ENCODE measurements at places on chromosomes 1 and 21. TPM values are rescaled to one million over a fixed set of nuclear protein-coding genes. Genes with fewer than 3 reads are reported as not detected.

DNA sequence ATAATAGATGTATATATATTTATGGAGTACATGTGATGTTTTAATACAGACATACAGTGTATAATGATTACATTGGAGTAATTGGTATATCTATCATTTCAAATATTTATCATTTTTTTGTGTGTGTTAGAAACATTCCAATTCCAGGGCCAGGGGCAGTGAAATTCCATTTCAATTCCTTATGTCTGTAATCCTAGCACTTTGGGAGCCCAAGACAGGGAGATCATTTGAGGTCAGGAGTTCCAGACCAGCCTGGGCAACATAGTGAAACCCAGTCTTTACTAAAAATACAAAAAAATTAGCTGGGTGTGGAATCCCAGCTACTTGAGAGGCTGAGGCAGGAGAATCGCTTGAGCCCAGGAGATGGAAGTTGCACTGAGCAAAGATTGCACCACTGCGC, 30.4 kb upstream of the PDC start:
- DNase-seq, result no peak
- no peak overlapping the region for H3K4me3 ChIP-seq
- H3K4me1 ChIP-seq, result peaks cover 12% of the 10 kb centered on the region
- no peak overlapping the region for H3K27ac ChIP-seq

DNA sequence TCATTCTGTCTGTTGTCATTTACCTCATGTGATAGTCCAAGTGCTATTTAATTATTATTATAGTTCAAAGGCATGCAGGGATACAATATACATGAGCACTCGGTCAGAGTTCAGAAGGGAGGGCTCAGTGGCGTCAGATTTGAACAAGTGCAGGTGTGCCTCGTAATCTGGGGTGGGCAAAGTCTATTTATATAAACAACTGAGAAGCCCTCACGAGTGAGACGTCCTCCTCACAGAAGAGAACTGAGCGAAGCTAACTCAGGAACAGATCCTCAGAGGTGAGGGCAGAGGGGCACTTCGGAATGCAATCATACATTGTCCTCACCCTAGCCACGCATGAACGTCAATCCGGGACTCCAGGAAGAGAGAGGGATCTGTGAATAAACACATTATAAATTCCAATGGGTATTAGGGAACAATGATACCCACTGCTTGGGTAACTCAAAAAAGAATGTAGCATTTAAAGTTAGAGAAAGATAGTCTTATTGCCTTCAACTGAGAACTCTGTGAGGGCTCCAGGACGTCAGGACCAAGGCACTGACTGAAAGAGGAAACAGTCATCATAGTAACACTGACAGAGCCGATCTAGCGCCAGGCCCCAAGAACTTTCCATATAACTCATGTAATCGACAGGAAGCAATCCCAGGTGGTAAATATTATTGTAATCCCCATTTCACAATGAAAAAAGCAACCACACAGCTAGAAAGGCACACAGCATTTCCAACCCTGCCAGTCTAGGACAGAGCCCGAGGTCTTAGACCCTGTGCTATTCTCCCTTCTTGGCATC, 127.1 kb upstream of the B3GALT2 start:
- no peak overlapping the region for H3K4me3 ChIP-seq
- H3K36me3 ChIP-seq, result no peaks in the 10 kb centered on the region
- no peak for DNase-seq
- peaks cover 10% of the 10 kb centered on the region for H3K4me1 ChIP-seq
- no peaks in the 10 kb centered on the region for H3K27me3 ChIP-seq
- H3K27ac ChIP-seq, result no peak overlapping the region

DNA sequence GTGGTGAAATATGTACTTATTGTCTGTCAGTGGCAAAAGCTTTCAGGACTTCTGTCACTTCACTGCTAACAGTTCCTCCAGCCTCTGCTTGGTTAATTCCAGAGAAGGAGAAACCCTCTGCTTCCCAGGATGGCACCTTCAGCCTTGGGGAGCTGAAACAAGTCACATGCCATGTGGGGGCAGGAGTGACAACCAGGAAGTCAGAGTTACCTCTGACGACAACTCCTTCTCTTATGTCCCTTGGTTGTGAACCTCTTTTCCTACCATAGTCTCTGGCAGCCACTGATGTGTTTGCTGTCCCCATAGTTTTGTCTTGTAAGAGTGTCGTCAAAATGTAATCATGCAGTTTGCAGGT, 53.6 kb downstream of the FCRL5 start:
- peaks cover 15% of the 10 kb centered on the region for H3K27me3 ChIP-seq
- H3K4me3 ChIP-seq, result no peak overlapping the region
- no peak for DNase-seq
- no peak overlapping the region for H3K27ac ChIP-seq
- H3K36me3 ChIP-seq, result no peaks in the 10 kb centered on the region

- H3K27me3 ChIP-seq, result no peaks in the 10 kb centered on the region
- no peak overlapping the region for H3K4me3 ChIP-seq
- no peak for DNase-seq
- no peak overlapping the region for H3K27ac ChIP-seq
These were observed 157.5 kb downstream of the COP1 start for GRCh38 chr1:176049582-176049981.

DNA sequence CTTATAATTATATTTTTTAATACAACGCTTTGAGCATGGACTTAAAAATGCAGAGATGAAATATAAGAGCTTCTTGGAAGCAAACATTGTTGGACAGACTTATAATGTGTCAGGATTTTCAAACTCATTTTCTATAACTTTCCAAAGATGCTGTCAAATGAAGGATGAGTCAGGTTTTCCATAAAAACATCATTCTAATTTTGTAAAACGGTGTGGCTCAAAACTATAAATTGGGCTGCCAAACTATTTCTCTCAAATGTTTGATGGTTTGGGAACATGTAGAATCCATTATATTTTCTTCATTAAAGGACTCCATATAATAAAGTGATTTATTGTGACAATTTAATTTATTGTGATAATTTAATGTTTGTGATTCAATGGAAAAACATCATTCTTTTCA, 511.2 kb downstream of the USP25 start:
- no peaks in the 10 kb centered on the region for H3K27me3 ChIP-seq
- no peak overlapping the region for H3K27ac ChIP-seq
- H3K4me3 ChIP-seq, result no peak overlapping the region
- H3K4me1 ChIP-seq, result no peaks in the 10 kb centered on the region

DNA sequence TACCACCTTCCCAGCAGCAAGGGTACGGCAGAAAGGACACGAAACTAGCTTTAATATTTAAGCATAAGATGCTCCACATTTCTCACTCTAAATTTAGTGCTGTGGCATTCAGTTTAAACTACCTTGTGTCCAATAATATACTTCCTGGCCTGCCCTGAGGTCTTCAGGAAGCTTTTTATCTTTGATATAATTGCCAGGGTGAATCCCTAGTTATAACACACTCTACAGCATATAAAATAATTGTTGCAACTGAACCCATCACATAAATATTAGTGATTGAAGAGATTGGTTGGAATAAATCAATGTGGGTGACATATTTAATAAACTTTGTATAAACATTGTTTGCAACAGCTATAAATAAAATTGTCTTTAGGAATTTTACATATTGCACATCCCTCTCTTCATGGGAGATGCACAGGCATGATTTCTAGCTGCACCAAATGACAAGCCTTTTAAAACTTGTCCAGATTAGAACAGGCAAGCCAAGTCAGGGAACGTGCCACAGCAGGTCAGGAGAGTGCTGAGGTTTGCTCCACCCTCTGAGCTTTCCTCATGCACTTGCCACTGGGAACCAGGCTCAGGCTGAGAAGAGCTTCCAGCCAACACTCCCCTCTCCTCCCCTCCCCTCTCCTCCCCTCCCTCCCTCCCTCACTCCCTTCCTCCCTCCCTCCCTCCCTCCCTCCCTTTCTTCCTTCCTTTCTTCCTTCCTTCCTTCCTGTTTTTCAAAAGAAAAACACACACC, 623.2 kb upstream of the PKN2 start:
- no peaks in the 10 kb centered on the region for H3K4me1 ChIP-seq
- no peak overlapping the region for H3K4me3 ChIP-seq
- H3K27me3 ChIP-seq, result peaks cover 14% of the 10 kb centered on the region
- DNase-seq, result no peak
- no peaks in the 10 kb centered on the region for H3K36me3 ChIP-seq

DNA sequence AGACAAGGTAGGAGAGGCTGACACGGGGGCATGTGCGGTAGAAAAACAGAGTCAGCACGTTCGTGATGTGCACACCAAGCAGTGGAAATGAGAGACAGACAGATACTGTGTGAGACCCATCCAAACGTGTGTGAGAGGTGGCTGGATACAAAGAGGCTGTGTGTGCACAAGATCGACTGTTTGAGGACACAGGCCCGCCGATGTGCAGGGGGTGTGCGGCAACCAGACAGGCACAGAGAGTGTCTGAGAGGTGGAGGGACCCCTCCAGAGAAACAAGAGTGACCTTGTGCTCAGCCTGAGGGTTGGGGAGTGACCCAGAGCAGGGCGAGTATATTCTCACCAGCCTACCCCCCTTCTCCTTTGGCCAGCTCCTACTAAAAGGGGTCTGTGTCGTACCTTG, 97.8 kb upstream of the IPO9 start:
- H3K4me1 ChIP-seq, result no peaks in the 10 kb centered on the region
- no peaks in the 10 kb centered on the region for H3K36me3 ChIP-seq
- no peak overlapping the region for H3K27ac ChIP-seq
- H3K27me3 ChIP-seq, result peaks cover 3% of the 10 kb centered on the region
- DNase-seq, result no peak

GRCh38 chr1:51193564-51193963, 42.5 kb upstream of the RNF11 start:
- no peaks in the 10 kb centered on the region for H3K4me1 ChIP-seq
- H3K27ac ChIP-seq, result no peak overlapping the region
- no peaks in the 10 kb centered on the region for H3K36me3 ChIP-seq
- H3K27me3 ChIP-seq, result peaks cover 6% of the 10 kb centered on the region

- H3K27me3 ChIP-seq, result no peaks in the 10 kb centered on the region
- no peak overlapping the region for H3K27ac ChIP-seq
- H3K36me3 ChIP-seq, result no peaks in the 10 kb centered on the region
These were observed 117.1 kb upstream of the IPO9 start for GRCh38 chr1:201711811-201712210.

DNA sequence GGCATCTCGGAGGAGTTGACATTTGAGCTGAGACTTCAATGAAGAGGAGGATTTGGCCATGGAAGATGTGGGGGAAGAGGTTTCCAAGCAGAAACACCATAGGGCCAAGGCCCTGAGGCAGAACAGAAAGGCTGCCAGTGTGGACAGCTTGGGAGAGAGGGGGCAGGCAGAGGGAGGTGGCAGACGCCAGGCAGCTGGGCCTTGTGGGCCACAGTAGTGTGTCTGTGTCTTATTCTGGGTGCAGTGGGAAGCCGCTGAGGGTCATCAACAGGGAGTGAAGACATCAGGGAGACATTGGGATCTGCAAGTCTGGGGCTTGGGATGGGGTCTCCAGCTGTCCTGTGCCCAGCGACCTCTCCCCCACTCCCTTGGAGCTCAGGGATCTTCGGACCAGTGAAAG, 96.8 kb downstream of the LACTBL1 start:
- no peak for DNase-seq
- H3K27me3 ChIP-seq, result no peaks in the 10 kb centered on the region
- H3K27ac ChIP-seq, result no peak overlapping the region

- no peak overlapping the region for H3K4me3 ChIP-seq
- H3K27me3 ChIP-seq, result no peaks in the 10 kb centered on the region
- peaks cover 38% of the 10 kb centered on the region for H3K4me1 ChIP-seq
- no peak overlapping the region for H3K27ac ChIP-seq
These were observed 59.0 kb downstream of the HIVEP3 start for GRCh38 chr1:41859686-41860085.

DNA sequence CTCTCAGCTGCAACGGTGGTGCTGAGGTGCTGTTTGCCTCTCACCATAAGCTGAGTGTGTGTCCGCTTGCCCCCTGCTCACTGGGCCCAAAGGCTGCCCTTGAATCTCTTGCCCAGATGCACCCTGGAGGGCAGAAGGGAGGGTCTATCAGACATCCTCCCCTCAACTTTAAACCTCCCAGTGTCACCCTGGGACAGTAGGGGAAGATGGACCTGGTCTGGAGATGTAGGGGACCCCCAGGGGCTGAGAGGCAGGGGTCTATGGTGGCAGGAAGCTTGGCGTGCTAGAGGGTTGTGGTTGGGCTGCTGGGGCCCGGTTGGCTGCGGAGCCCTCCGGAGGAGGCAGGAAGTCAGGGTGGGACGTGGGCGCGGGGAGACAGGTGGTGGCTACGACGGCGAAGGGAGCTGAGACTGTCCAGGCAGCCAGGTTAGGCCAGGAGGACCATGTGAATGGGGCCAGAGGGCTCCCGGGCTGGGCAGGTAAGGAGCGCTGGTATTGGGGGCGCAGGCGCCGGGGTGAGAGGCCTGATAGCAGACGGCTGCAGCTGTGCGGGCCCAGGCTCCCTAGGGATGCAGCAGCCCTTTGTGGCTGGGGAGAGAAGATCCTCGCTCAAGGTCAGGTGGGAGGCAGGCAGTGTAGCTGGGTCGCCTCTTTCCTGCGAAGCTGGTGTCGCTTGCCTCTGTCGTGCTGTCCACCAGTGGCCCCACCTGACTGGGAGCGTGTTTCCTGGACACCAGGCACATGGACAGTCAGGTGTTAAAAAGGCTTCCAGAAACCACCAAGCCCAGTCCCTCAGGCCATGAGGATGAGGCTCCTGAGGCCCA, at the start of gene LCK:
Gene LCK (plus strand): TSS at position 373 of the 824 bp plus-strand sequence. CDS start 23,065 bp downstream, outside the sequence.
- peak; percentile 85 for DNase-seq
- H3K27ac ChIP-seq, result peak within 1 kb of the TSS; percentile 92
- H3K27me3 ChIP-seq, result no peaks in the 10 kb centered on the region
- peaks cover 40% of the 10 kb centered on the region for H3K36me3 ChIP-seq
- peaks cover 61% of the 10 kb centered on the region for H3K4me1 ChIP-seq
- H3K4me3 ChIP-seq, result peak within 1 kb of the TSS; percentile 97

DNA sequence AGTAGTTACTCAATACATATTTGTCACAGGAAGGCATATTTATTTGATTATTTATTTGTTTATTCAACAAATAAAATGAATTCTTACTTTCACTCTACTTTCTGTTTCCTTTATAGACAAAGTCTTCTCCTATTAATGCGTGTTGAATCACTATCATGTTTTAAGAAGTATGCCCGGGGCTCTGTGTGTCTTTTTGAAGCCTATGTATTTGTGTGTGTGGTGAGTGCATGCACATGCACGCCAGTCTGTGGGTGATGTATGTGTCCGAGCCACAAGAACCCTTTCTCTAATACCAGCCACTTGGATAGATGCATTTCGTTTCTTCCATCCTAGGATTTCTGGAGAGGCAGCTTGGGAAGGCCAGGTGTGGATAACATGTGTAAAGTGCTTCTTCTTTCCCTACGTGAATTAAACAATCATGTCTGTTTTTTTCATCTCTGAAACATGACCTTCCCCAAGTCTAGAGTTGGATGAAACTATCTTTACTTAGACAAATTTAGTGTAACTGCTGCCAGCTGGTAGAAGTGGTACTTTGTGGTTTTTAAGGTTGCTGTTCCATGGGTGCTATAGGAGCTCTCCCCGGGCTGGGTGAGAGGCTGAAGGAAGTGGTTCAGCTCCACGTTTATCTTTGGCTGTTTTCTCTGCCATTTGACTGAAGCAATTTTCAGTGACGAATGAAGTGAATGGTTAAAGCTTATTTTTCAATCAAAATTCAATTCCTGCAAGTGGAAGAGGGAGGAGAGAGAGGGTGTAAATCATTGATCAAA, 46.8 kb upstream of the PPM1J start:
- no peak overlapping the region for H3K27ac ChIP-seq
- H3K4me3 ChIP-seq, result no peak overlapping the region
- H3K27me3 ChIP-seq, result peaks cover 23% of the 10 kb centered on the region
- no peaks in the 10 kb centered on the region for H3K36me3 ChIP-seq
- H3K4me1 ChIP-seq, result no peaks in the 10 kb centered on the region

- DNase-seq, result no peak
- H3K4me3 ChIP-seq, result no peak overlapping the region
- H3K27me3 ChIP-seq, result no peaks in the 10 kb centered on the region
- H3K27ac ChIP-seq, result no peak overlapping the region
These were observed 9.8 kb upstream of the CLDN14 start for GRCh38 chr21:36489776-36490165.

Gene OR2T10
- not detected for total RNA-seq

Gene TMEM125
- total RNA-seq, result 0.30 TPM

Gene OR2T33
- total RNA-seq, result not detected

Gene S100A9
- total RNA-seq, result not detected

Gene UCK2
- 92.2 TPM for total RNA-seq

Gene SFN
- 0.43 TPM for total RNA-seq

Gene SPRR3
- not detected for total RNA-seq
